Activated CD4-positive, alpha-beta T cell treated with anti-CD3 and anti-CD28 coated beads, Interleukin-2, amount 50 U/mL, for 48 hours (primary cell): ENCODE measurements at places on chromosomes 7 and 10.

GRCh38 chr10:44056967-44057805 lies 327.7 kb downstream of the CXCL12 start:
- no peak for DNase-seq

GRCh38 chr10:22552888-22553378 lies 161.4 kb downstream of the PIP4K2A start:
- DNase-seq = no peak

DNA sequence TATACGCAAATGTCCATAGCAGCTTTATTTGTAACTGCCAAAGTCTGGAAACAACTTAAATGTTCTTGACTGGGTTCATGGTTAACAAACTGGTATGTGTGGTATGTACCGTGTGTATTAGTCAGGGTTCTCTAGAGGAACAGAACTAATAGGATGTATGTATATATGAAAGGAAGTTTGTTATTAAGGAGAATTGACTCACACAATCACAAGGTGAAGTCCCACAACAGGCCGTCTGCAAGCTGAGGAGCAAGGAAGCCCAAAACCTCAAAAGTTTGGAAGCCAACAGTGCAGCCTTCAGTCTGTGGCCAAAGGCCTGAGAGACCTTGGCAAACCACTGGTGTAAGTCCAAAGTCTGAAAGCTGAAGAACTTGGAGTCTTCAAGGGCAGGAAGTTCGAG lies 66.8 kb downstream of the TMEM168 start:
- no peak for DNase-seq

- DNase-seq = no peak
Observed at GRCh38 chr7:143235561-143235960, 13.7 kb downstream of the TAS2R40 start.

DNA sequence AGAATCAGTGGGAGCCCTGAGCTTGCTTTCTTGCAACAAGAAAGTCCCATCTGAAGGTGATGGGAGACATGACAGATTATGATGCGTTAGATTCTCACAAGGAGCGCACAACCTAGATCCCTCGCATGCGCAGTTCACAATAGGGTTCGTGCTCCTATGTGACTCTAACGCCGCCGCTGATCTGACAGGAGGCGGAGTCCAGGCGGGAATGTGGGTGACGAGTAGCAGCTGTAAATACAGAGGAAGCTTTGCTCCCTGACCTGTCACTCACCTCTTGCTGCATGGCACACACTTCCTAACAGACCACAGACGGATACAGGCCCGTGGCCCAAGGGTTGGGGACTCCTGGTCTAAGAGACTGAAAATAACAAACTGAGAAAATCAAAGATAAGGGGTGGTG lies 1163.4 kb upstream of the AUTS2 start:
- no peak for DNase-seq

- no peak for DNase-seq
Observed at GRCh38 chr10:86965986-86966654, 2.2 kb upstream of the ADIRF start.

DNA sequence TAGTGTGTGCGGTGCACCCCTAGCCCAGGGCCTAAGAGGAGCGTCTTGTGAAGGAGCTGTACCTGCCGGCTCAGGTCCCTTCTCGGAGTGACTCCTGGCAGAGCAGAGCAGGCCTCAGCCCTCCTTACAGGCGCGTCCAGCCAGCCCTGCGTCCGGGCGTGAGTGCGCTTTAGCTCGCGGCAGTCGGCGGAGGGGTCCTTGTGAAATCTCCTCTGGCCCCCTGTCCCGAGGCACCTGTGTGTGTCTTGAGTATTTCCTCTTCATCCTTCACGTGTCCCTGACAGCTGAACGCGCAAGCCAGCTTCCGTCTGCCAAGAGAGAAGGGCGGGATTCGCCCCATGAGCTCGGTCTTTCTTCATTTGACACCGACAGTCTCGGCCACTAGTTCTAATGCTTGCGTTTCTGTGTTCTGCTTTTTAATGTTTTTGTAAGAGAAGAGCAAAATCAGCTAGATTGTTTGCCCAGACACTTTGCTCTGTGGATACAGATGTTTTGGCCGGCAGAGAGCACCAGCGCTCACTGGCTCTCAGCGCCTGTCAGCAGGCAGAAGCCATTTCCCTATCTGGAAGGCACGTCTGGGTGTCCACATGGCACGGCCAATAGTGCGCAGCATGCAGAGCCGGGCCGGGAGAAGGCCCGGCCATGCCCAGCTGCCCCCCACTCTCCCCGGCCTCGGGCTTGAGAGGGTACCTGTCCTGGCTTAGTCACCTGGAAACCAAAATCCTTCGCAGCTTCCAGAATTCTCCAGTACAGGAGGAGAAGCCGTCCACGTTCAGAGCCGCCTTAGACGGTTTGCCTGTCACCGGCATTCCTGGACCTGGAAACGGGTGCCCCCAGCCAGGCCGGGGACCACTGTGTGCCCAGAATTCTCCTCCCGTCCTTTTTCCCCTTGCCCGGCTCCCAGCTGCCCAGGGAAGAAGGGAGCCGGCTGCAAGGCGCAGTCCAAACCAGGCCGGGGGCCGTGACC lies 7.0 kb downstream of the GET4 start:
- no peak for DNase-seq

GRCh38 chr7:106812027-106812643 lies 52.9 kb upstream of the PIK3CG start:
- no peak for DNase-seq

DNA sequence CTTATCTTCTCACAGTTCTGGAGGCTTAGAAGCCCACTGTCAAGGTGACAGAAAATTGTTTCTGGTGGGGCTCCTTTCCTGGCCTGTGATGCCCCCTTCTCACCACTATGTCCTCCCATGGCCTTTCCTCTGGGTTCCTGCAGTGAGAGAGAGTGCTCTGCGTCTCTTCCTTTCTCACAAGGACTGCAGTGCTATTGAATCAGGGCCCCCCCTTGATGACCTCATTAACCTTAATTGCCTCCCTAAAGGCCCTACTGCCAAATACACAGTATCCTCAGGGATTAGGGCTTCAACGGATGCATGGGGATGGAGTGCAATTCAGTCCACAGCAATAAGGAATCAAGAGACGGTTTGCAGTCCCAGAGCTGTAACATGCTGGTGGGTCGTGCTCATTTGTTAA lies 82.0 kb upstream of the GRB10 start:
- DNase-seq = no peak

DNA sequence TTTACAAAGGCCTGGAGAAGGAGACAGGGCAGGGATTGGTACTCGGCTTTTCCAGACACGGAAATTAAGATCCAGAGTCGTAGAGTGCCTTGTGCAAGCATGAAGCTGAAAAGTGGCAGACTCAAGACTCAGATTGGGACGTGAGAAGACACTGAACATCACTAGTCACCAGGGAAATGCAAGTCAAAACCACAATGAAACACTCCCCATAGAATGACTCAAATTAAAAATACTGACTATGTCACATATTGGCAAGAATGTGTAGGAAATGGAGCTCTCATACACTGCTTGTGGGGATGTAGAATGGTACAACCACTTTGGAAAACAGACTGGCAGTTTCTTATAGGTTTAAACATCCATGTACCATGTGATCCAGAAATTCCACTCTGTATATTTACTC lies 472.0 kb downstream of the RPS24 start:
- no peak for DNase-seq

DNA sequence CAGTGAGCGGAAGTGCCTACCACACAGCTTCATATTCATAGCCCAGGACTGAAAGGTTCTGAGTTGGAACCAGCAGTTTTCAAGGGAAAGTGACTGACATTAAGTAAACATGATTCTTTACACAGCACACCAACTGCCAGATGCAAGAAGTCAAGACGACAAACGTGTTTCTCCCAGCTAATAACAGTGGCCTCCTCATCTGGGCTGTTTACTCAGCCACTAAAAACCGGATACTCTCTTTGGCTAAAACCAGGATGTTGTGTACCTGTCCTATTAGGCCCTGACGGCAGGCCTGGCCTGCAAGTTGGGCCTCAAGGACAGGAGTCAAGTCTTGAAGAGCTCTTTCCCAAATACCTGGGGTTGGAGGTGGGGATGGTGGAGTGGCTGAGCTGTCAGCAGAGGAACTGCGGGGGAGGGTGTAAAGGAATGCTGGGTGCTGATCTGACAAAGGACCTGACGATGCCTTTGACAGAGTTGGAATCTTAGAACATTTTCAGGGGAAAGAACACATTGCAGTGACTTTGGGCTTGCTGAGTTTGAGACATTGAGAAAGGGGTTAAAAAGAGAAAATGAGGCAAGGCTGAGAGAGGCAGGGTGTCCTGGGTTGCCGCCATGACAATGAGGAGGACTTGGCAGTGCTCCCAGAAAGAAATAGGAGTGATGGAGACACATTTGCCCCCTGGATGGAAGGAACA lies 57.7 kb downstream of the STEAP1B start:
- DNase-seq = no peak

DNA sequence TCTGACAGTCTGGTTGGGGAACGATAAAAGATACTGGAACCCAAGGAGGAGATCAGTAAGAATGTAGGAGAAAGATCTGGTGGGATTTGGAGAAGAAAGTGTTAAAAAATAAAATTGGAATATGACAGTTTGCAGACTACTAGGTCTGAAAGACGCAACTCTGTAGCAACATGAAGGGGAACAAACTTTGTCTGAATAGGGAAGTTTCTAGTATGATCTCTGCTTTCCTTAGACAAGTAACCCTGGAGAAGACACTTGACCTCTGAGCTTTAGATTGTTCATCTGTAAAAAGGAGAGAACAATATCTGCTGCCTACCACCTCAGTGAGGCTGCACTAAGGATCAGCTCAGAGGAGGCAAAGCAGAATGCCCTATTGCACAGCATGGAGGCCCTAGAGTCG lies 3.0 kb upstream of the PRSS1 start:
- no peak for DNase-seq

DNA sequence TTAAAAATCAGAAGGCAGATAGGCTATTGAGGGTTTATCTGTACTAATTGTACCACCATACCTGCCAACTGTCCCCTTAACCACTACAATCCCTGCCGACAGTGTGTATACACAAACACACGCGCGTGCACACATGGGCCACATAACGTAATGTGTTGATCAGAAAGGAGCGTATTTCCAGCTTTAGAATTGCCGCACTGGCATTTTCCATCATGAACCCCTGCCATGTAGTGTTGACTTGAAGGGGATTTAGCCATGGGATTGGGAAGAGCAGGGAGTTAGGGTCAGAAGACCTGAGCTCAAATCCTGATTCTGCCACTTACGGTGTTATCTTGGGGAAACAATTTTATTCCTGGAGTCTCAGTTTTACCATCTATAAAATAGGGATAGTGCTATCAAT lies 158.9 kb downstream of the TCF7L2 start:
- DNase-seq = no peak

DNA sequence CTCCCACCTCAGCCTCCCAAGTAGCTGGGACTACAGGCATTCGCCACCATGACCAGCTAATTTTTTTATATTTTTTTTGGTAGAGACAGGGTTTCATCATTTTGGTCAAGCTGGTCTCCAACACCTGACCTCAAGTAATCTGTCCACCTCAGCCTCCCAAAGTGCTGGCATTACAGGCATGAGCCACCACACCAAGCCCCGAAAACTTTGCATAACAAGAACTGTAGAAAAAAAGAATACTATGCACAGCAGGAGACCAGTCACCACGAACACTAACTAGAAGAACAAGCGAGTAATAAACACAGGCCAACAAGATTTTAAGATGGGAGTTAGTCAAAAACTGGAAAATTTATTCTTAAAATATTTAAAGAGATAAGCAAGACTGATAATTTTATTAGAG lies 447.0 kb downstream of the ETV1 start:
- DNase-seq = no peak

DNA sequence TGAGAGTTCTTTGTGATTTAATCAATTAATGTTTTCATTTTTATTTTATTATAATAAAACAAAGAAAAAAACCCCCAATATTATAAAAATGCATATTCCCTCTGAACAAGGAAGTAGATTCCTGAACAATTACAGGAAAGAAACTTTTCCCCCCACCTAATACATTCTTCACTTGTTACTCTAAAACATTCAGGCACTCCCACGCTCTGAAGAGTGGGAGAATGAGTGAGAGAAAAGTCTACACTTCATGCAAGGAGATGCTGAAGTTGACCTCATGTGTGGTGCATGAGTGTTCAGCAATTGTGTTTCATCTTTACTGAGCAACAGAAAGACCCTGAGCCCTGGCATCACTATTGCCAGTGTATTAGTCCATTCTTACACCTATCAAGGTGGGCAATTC lies 244.2 kb upstream of the IGFBP3 start:
- no peak for DNase-seq

GRCh38 chr7:113730309-113730955 lies 188.4 kb downstream of the PPP1R3A start:
- DNase-seq = no peak

DNA sequence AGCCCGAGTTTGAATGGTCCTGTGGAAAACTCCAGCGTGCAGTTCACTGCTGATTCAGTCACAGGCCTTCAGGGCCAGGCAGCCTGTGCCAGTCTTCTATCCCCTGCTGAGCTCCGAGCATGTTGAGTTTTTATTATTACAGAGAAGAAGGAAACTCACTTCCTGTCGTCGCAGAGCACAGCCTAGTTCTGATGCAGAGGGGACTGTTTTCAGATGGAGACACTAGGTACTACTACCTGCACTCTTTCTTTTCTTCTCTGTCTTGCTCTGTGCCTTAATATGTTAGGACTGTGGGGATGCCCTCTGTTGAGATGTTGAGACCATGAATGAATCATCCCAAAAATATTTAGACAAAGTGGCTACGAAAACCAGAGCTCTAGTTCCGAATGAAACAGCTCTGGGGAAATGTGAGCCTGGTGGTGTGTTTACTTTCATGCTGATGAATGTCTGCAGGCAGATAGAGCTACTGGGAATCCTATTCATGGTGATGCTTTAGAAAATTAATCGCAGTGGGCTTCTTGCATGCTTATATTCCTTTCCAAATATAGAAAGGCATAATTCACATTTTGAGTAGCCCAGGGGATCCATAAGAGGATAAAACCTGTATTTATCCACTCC lies 29.6 kb downstream of the CASP7 start:
- DNase-seq = no peak

DNA sequence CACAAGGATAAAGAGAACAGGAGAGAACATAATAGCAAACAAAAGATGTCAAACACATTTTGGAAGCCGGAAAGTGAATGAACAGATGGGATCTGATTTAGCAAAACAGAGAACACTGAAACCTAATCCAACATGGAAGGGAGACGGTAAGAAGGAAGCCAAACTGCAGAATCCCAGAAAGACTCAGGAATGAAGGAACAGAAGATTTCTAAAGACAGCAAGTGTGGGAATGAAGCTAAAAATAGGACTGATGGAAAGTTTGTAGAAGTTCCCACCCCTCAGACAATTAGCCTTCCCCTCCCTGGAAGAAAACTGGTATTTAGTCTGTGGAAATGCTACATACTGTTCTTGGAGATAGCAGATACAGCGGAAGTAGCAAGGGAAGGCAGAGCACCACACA lies 40.8 kb downstream of the SLC16A12 start:
- DNase-seq = no peak
